IMR-90 (cell line): ENCODE measurements at places on chromosomes 4 and X. TPM values are rescaled to one million over a fixed set of nuclear protein-coding genes. Genes with fewer than 3 reads are reported as not detected.

GRCh38 chr4:26525136-26525770, 35.0 kb upstream of the CCKAR start:
- peaks cover 12% of the 10 kb centered on the region for H3K4me1 ChIP-seq
- H3K4me3 ChIP-seq: no peak overlapping the region
- H3K27me3 ChIP-seq: no peaks in the 10 kb centered on the region
- DNase-seq: peak; percentile 77

The TRPC5OS gene
- not detected in 2 replicates for total RNA-seq

- no peaks in the 10 kb centered on the region for H3K36me3 ChIP-seq
- no peaks in the 10 kb centered on the region for H3K27me3 ChIP-seq
- H3K4me3 ChIP-seq: no peak overlapping the region
- H3K4me1 ChIP-seq: no peaks in the 10 kb centered on the region
- peak; percentile 70 for DNase-seq
- H3K27ac ChIP-seq: no peak overlapping the region
These were observed 82.6 kb downstream of the SCD5 start for GRCh38 chr4:82715731-82716617.

DNA sequence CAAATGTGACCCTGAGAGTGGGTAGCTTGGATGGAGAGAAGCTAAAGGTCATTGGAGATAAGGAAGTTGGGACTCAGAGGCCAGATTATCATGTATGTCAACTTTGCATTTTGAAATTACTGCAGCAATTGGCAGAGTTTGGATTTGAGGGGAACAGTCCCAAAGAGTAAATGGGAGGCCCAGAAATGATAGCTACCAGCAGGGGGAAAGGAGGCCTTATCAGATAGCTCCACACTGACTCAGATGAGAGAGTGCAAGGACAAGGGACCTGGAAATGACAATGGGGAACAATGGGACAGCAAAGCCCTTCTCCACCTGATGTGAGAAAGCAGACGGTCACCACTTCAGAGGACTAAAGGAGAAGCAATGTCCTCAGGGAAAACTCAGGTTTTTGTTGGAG, 201.5 kb upstream of the JADE1 start:
- H3K36me3 ChIP-seq: no peaks in the 10 kb centered on the region
- no peak overlapping the region for H3K4me3 ChIP-seq
- no peaks in the 10 kb centered on the region for H3K27me3 ChIP-seq
- H3K4me1 ChIP-seq: peaks cover 3% of the 10 kb centered on the region
- H3K27ac ChIP-seq: no peak overlapping the region

GRCh38 chrX:57266871-57267270, 19.6 kb upstream of the FAAH2 start:
- H3K36me3 ChIP-seq: no peaks in the 10 kb centered on the region
- no peaks in the 10 kb centered on the region for H3K27me3 ChIP-seq
- no peak overlapping the region for H3K27ac ChIP-seq
- no peak overlapping the region for H3K4me3 ChIP-seq
- DNase-seq: no peak
